ENCODE measurements at places on chromosomes 2 and 18. TPM values are rescaled to one million over a fixed set of nuclear protein-coding genes. Genes with fewer than 3 reads are reported as not detected.
A peak's percentile ranks its signal among the peaks of the same experiment; 100 is the strongest.

Gene TMEM37
- 2.2 TPM for total RNA-seq

Gene AQP12B
- total RNA-seq, result not detected

Gene TNP1
- total RNA-seq, result not detected

Gene RGPD3
- total RNA-seq, result 0.42 TPM

Gene LRATD1
- total RNA-seq, result 5.6 TPM

Gene ORC2
- 12.1 TPM for total RNA-seq

Gene SERPINB3
- not detected for total RNA-seq

Gene SCN7A
- total RNA-seq, result 71.5 TPM

Gene KIF5C
- 4.6 TPM for total RNA-seq

Gene CDH2
- total RNA-seq, result 17.4 TPM

DNA sequence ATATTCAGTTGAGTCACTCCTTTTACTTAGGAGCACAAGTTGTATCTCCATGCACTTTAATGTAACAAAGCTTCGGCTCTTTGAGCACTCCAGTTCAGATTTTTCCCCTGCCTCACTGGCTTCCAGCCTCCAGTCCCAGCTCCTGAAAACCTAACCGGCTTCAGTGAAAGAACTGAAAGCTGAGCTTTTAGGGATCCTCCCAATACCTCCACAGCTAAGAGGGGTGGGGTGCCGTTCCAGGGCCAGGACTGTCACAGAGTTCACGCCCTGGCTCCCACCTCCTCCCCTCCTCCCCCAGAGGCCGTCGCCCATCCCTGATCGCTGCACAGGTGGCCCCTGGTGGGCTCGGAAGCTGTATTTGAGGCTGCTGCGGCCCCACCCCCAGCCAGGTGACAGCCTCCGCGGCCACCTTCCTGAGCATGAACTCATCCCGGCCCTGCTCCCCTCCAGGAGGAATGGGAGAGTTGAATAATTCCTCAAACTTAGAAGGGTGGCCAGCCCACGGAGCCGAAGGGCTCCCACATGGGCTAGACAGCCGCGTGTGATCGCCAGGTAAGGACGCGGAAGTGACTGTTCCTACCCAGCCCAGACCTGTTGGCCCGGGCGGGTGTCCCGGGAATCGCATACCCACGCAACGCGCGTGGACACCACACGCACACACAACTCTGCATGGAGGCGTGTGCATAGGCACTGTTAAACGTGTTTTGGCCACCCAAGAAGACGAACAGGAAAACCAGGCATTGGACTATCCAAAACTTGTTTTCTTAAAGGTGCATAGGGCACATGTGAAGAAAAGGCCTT, 1.8 kb downstream of the MYO5B start:
- DNase-seq, result no peak
- peaks cover 24% of the 10 kb centered on the region for H3K4me1 ChIP-seq
- H3K27me3 ChIP-seq, result peaks cover 7% of the 10 kb centered on the region
- no peaks in the 10 kb centered on the region for H3K36me3 ChIP-seq
- no peak overlapping the region for H3K27ac ChIP-seq
- H3K4me3 ChIP-seq, result peak overlapping the region; percentile 1

DNA sequence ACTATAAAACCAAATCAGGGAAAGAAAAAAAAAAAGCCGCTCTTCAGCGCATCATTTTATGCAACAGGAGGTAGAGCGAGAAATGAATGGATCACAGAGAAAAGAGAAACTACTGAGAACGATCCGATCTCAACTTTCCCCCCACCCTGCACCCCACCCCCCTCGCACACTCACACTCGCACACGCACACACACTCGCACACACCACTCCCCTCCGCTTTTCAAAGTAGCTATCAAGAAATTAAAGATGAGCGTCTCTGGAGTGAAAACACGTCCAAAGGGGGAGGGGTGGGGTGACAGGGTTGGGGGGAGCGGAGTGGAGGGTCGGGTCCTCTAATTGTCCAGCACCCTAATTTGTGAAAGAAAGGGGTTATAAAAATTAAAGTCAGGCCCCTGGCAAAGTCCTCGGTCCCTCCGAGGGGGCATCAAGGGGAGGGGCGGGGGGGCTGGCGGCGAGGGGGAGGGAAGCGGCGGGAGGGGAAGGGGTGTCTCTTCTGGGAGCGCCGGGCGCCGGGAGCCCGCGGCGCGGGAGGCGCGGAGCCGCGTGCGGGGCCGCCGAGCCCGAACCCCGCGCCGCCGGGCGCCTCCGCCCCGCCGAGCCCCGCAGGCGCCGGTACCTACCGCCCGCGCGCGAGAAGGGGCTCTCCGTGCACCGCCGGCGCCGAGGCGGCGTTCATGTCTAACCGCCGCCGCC, 428 bp downstream of the TCF4 start:
- H3K27me3 ChIP-seq, result no peaks in the 10 kb centered on the region
- no peaks in the 10 kb centered on the region for H3K36me3 ChIP-seq
- peak overlapping the region; percentile 87 for H3K27ac ChIP-seq
- no peak for DNase-seq

- H3K27me3 ChIP-seq, result peaks cover 4% of the 10 kb centered on the region
- H3K27ac ChIP-seq, result no peak overlapping the region
- no peaks in the 10 kb centered on the region for H3K36me3 ChIP-seq
- no peak overlapping the region for H3K4me3 ChIP-seq
- no peaks in the 10 kb centered on the region for H3K4me1 ChIP-seq
Measured at GRCh38 chr2:239561446-239562001, 160.7 kb upstream of the HDAC4 start.

DNA sequence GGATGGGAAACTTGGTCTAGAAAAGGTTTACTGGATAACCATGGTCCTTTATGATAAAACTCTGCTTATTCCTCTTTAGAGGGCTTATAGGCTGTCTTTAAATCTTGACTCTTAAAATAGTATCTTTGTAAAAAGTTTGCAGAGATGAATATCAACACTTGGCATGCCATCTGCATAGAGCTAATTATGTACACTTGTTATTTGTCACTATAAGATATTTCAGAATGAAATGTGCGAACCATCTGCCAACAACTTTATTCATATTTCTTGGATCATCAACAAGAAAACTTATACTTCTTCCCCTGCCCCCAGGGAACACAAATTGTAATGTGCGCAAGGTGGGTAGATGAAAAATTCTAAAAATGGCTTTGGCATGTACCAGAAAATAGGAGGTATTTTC, 653.0 kb upstream of the CHAC2 start:
- no peak overlapping the region for H3K4me3 ChIP-seq
- H3K27ac ChIP-seq, result no peak overlapping the region
- H3K27me3 ChIP-seq, result no peaks in the 10 kb centered on the region
- DNase-seq, result no peak
- H3K4me1 ChIP-seq, result no peaks in the 10 kb centered on the region

- no peaks in the 10 kb centered on the region for H3K4me1 ChIP-seq
- no peak overlapping the region for H3K4me3 ChIP-seq
- no peak for DNase-seq
- no peaks in the 10 kb centered on the region for H3K36me3 ChIP-seq
- no peak overlapping the region for H3K27ac ChIP-seq
- H3K27me3 ChIP-seq, result no peaks in the 10 kb centered on the region
Measured at GRCh38 chr2:234377761-234378391, 119.0 kb downstream of the ARL4C start.

DNA sequence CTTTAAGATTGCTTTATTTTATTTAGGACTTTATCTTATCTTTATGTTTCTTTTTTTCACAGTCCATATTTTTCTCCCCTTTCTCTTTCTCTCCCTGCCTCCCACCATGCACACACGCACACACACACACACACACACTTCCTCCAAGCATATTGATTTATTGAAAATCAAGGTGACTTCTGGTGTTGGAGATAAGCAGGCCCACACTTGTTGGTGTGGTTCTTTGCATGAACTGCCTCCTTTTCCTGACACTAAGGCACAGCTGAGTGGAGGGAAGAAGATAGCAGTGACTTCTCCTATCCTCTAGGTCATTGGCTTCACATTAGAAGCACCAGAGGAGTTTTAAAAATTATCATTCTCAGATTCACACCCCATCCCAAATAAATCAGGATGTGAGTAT, 18.0 kb downstream of the TBR1 start:
- H3K4me3 ChIP-seq, result no peak overlapping the region
- H3K27ac ChIP-seq, result no peak overlapping the region
- no peaks in the 10 kb centered on the region for H3K4me1 ChIP-seq
- no peak for DNase-seq
- H3K36me3 ChIP-seq, result no peaks in the 10 kb centered on the region

DNA sequence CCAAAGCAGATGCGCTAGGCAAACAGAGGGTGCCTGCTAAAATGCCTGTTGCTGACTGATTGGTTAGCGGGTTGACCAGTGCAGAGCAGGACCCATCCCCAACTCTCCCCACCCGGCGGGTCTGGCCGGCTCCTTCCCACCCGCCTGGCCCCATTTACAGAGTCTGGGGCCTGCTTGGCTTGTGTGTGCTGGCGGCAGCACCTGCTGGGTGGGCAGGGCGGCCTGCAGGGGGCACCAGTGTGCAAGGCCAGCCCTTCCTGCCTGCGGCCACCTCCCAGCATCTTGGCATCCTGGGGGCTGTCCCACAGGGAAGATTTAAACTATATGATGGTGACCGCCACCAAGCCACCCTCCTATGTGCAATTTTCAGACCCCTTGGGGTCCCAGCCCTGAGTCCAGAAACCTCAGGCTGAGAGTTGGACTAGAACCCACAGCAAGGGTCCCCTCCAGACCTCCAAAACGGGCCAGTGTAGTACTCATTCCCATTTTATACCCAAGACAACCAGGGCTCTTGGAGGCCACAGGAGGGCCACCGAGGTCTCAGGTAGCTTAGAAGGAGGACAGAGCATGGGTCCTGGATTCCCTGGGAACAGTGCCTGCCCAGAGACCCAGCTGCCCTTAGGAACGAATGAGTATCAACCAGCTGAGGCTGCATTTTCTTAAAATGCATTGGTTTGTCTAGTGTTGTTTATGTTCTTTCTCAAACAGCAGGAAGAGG, 173.6 kb downstream of the SMAD7 start:
- H3K36me3 ChIP-seq, result peaks cover 28% of the 10 kb centered on the region
- no peak overlapping the region for H3K4me3 ChIP-seq
- no peak for DNase-seq
- peak overlapping the region; percentile 5 for H3K27ac ChIP-seq
- H3K4me1 ChIP-seq, result peaks cover 72% of the 10 kb centered on the region
- no peaks in the 10 kb centered on the region for H3K27me3 ChIP-seq

GRCh38 chr2:106565599-106565998, 78.4 kb downstream of the CD8B2 start:
- no peaks in the 10 kb centered on the region for H3K27me3 ChIP-seq
- H3K4me3 ChIP-seq, result no peak overlapping the region
- H3K4me1 ChIP-seq, result peaks cover 32% of the 10 kb centered on the region
- DNase-seq, result no peak

- no peak overlapping the region for H3K27ac ChIP-seq
- no peak for DNase-seq
- H3K36me3 ChIP-seq, result no peaks in the 10 kb centered on the region
- no peak overlapping the region for H3K4me3 ChIP-seq
- no peaks in the 10 kb centered on the region for H3K27me3 ChIP-seq
Measured at GRCh38 chr2:11385216-11385615, 40.8 kb upstream of the ROCK2 start.

GRCh38 chr18:78876868-78877267, 102.8 kb upstream of the SALL3 start:
- no peaks in the 10 kb centered on the region for H3K36me3 ChIP-seq
- H3K4me1 ChIP-seq, result no peaks in the 10 kb centered on the region
- peaks cover 20% of the 10 kb centered on the region for H3K27me3 ChIP-seq
- no peak overlapping the region for H3K4me3 ChIP-seq
- H3K27ac ChIP-seq, result no peak overlapping the region

GRCh38 chr2:191171708-191172355, 21.0 kb upstream of the STAT4 start:
- no peak for DNase-seq
- peaks cover 13% of the 10 kb centered on the region for H3K4me1 ChIP-seq
- H3K36me3 ChIP-seq, result no peaks in the 10 kb centered on the region

- no peak overlapping the region for H3K27ac ChIP-seq
- DNase-seq, result no peak
- no peaks in the 10 kb centered on the region for H3K4me1 ChIP-seq
- H3K4me3 ChIP-seq, result no peak overlapping the region
- no peaks in the 10 kb centered on the region for H3K27me3 ChIP-seq
Measured at GRCh38 chr18:78926243-78926615, 53.4 kb upstream of the SALL3 start.

- H3K27ac ChIP-seq, result no peak overlapping the region
- no peaks in the 10 kb centered on the region for H3K27me3 ChIP-seq
- H3K4me3 ChIP-seq, result no peak overlapping the region
- DNase-seq, result no peak
- peaks cover 11% of the 10 kb centered on the region for H3K36me3 ChIP-seq
Measured at GRCh38 chr2:44233450-44234128, 41.7 kb upstream of the SLC3A1 start.

DNA sequence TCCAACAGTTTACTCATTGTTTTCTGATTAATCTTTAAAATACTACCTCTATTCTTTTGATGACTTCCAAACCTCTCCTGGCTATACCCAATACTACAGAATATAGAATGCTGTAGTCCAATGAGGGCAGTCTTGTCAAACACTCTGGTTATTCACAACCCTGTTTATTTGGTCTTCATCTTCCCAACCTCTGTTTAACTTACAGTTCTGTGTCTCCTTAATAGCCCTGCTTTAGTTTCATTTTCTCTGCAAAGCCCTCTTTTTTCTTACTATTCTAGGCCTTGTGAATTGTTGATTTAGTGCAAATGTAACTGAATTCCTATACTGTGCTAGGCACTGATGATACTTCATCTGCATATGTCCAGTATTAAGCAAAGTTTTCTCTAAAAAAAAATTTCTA, 40.0 kb downstream of the ACVR2A start:
- peaks cover 80% of the 10 kb centered on the region for H3K4me1 ChIP-seq
- no peaks in the 10 kb centered on the region for H3K27me3 ChIP-seq
- no peak overlapping the region for H3K4me3 ChIP-seq
- no peak for DNase-seq

- peak overlapping the region; percentile 94 for H3K27ac ChIP-seq
- H3K4me1 ChIP-seq, result peaks cover 64% of the 10 kb centered on the region
- H3K36me3 ChIP-seq, result no peaks in the 10 kb centered on the region
- H3K4me3 ChIP-seq, result peak overlapping the region; percentile 93
- no peaks in the 10 kb centered on the region for H3K27me3 ChIP-seq
Measured at GRCh38 chr2:241314226-241315092, 1.0 kb downstream of the HDLBP start.

DNA sequence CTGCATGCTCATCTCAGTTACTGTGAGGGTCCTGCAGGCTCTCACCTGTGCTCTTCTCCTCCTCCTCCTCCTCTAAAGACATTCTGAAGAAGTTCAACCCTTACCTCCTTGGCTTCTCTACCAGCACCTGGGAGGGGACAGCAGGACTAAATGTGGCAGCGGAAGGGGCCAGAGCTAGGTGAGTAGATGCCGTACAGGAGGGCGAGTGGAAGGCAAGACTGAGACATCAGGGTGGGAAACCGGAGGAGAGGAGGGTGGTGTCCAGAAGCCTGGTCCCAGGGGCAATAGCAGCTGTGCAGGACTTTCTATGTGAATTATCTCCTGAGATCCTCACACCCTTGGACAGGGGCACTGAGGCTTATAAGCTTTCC, 124.9 kb downstream of the PLB1 start:
- DNase-seq, result no peak
- peak overlapping the region; percentile 92 for H3K27ac ChIP-seq
- no peaks in the 10 kb centered on the region for H3K36me3 ChIP-seq
- no peak overlapping the region for H3K4me3 ChIP-seq

DNA sequence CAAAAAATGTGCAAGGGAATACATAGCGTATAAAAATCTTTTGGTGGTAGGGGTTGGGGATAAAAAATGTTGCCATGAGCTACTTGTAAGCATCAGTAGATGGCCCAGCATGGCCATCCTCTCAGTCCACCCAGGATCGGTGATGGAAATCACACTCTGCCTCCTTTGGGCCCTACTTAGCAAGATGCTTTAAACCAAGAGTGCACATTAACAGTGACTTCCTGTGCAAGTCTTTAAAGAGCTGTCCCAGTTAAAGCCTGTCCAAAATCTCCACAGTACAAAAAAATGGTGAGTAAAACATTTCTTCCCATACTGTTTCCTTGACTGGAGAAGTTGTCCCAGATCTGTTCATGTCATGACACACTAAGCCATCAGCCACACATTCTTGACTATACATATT, 18.0 kb downstream of the ANKRD44 start:
- H3K27me3 ChIP-seq, result no peaks in the 10 kb centered on the region
- peak overlapping the region; percentile 70 for H3K27ac ChIP-seq
- no peaks in the 10 kb centered on the region for H3K36me3 ChIP-seq
- DNase-seq, result no peak
- no peak overlapping the region for H3K4me3 ChIP-seq

Measured in esophagus muscularis mucosa (tissue), 4 donors.